ENCODE measurements at places on chromosomes 4 and X. TPM values are rescaled to one million over a fixed set of nuclear protein-coding genes. Genes with fewer than 3 reads are reported as not detected.

GRCh38 chr4:98688411-98689290 is 30.2 kb upstream of the TSPAN5 start:
- no peak for DNase-seq

DNA sequence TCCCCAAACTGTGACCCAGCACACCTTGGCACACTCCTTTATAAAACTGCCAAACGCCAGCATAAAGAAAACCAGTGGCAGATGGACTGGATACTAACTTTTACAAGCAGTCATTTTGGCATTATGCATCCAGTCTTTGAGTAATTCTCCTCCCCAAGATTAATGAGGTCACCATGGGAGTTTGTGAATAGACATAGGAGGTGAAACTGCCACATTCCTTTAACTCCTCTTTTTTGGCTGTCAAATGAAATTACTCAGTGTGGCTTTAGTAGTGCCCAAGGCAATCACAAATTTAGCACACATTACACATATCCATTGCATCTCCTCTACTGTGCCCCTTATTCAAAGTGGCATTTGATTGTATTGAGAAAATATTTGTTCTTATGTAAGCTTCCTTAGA is 315.3 kb upstream of the FGF13 start:
- no peak for DNase-seq

The HTN1 gene
- not detected for total RNA-seq

The EPGN gene
- 5.9 TPM for total RNA-seq

The POLN gene
- 2.3 TPM for total RNA-seq

The RTL3 gene
- not detected for total RNA-seq

The SLC9B1 gene
- 3.7 TPM for total RNA-seq

DNA sequence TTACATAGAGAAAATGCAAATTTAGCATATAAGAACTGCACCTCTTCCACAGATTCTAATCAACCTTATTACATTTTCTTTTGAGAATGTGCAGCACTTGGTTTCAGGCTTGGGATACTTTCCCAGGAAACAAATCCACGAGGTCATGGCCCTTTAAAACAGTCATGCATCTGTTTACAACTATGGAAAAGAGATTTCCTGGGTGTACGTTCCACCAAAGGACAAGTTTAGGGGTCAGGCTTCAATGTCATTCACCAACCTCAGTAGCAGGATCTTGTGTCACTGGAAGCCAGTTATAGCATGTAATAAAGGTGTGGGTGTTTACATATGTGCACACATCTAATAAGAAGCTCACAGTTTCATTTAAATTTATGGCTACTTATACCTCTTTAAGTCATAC is 30.7 kb downstream of the EREG start:
- DNase-seq: no peak

DNA sequence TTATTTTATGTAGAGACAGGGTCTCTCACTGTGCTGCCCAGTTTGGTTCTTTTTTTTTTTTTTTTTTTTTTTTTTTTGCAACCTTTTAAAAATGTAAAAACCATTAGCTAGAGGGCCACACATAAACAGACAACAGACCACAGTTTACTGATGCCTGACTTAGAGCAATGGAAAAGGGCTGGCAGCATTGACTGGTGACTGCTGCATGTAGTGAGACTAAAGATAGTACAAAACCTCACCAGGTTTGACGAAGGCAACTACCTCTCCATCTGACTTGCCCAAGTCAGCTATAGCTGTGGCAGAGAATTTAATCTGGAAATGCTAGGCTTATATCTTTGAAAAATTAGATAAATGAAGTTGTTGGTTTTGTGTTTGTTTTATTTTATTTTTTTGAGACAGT is 102.9 kb downstream of the RBM47 start:
- no peak for DNase-seq

DNA sequence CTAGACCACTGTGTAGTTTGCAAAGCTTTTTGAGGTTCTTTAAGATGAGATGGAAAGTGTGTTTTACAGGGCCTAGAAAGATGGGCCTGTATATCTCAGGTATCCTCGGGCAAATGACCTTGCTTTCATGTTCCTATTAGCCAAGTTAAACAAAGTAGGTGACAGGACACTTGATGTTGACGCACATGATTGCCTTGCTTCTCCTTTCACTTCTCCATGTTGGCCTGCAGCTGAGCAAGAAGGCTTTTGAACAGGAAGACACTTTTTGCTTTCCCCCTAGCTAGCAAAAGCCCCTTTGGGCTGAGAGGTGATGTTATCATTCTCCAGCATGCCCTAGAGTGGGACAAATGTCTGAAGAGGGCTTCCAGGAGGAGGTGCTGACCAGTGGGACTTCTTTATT is 202.1 kb downstream of the GPC3 start:
- no peak for DNase-seq

- no peak for DNase-seq
Observed at GRCh38 chr4:149986917-149987316, 91.3 kb upstream of the DCLK2 start.

The CSAG1 gene
- not detected for total RNA-seq

GRCh38 chr4:52312722-52313121 is 261.6 kb downstream of the SPATA18 start:
- no peak for DNase-seq

DNA sequence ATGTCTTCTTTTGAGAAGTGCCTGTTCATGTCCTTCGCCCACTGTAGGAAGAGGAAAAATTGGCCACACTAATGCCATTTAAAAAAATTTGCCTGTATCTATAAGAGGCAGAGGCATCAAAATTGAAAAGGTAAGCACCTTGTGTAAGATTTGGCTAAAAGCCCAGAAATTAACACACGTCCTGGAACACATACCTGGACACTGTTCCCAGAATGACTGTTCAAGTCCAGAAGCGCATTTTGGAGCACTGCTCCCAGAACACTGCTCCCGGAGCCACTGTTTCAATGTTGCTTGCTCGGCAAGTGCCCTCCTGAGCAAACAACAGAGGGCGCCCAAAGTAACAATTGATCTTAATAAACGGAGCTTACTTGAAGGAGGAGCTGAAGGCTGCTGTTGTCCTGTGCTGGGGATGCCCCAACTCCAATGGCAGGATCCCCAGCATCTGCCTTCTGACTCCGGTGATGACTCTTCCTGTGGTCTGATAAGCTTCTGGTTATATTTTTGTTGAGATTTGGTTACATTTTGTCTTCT is 1958.6 kb downstream of the C4orf33 start:
- DNase-seq: no peak

- DNase-seq: peak; percentile 4
Observed at GRCh38 chr4:40749717-40750460, at the start of gene NSUN7. Gene NSUN7, plus strand, starts transcription at chr4:40749955. Its CDS starts 739 bp downstream, at chr4:40750694.

DNA sequence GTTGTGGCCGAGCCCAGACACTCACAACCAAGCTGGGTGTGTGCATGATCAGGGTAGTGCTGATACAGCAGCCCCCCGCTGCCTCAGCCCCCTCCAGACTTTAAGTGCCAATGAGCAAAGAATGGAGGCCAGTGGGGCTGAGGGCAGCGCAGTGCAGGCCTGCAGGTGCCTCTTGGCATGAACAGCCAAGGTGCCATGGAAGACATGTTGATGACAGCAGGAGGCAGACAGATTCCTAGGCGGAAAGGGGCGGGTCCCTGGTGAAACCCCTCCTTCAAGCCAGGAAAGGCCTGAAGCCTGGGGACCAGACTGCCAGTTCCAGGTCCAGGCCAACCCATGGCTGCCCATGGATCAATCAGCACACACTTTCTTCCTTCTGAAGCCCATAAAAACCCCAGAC is 253.3 kb upstream of the ETNPPL start:
- no peak for DNase-seq
